ENCODE measurements at places on chromosomes 6 and 20. TPM values are rescaled to one million over a fixed set of nuclear protein-coding genes. Genes with fewer than 3 reads are reported as not detected.

DNA sequence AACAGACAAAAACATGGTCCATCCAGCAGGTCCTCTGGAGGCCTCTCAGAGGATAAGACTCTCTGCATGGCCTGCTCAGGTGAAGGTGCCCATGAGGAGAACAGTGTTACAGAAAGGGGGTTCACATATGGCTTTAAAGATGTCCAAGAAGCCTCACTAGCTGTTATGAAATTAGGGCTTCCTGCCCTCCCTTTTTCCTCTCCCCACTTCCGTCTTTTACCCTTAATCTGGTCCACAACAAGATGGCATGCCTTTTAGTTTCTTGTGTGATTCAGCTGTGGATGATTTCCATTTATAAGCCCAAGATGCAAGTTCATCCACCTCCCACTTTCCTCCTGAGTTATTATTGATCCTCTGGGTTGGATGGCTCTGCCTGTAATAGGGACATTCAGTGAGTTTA, 14.0 kb downstream of the GCNT2 start:
- no peaks in the 10 kb centered on the region for H3K4me1 ChIP-seq
- H3K27ac ChIP-seq = no peak overlapping the region
- H3K36me3 ChIP-seq = no peaks in the 10 kb centered on the region
- no peak for DNase-seq

GRCh38 chr20:46111028-46111835, 6.9 kb upstream of the CD40 start:
- DNase-seq = no peak
- no peak overlapping the region for H3K27ac ChIP-seq
- no peak overlapping the region for H3K4me3 ChIP-seq
- H3K4me1 ChIP-seq = no peaks in the 10 kb centered on the region
- peaks cover 38% of the 10 kb centered on the region for H3K27me3 ChIP-seq
- H3K36me3 ChIP-seq = no peaks in the 10 kb centered on the region

DNA sequence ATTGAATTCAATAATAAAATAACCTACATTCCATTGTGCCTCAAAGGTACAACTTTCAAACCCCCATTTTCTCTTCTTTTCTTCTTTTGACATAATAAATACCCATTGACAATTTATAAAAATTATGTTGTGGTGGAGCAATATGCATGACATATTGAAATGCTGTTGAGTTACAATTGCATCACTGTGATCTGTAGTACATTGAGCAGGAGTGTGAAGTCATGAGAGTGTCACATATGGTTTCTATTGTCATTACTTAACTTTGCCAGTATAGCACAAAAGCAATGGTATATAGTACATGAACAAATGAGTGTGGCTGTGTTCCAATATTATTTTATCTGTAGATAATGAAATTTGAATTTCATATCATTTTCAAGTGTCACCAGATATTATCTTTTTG, 441.3 kb downstream of the GJA1 start:
- no peak overlapping the region for H3K27ac ChIP-seq
- H3K36me3 ChIP-seq = no peaks in the 10 kb centered on the region
- DNase-seq = no peak
- H3K4me1 ChIP-seq = peaks cover 33% of the 10 kb centered on the region

DNA sequence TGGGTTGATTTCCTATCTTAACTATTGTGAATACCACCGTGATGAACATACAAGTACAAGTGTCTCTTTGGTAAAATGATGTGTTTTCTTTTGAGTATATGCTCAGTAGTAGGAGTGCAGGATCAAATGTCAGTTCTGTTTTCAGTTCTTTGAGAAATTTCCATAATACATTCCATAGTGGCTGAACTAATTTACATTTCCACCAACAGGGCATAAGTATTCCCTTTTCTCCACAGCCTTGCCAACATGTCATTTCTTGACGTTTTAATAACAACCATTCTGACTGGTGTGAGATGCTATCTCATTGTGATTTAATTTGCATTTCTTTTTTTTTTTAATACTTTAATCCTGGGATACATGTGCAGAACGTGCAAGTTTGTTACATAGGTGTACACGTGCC, 268.8 kb downstream of the CENPW start:
- H3K4me3 ChIP-seq = no peak overlapping the region
- H3K36me3 ChIP-seq = no peaks in the 10 kb centered on the region
- no peak overlapping the region for H3K27ac ChIP-seq
- DNase-seq = no peak

DNA sequence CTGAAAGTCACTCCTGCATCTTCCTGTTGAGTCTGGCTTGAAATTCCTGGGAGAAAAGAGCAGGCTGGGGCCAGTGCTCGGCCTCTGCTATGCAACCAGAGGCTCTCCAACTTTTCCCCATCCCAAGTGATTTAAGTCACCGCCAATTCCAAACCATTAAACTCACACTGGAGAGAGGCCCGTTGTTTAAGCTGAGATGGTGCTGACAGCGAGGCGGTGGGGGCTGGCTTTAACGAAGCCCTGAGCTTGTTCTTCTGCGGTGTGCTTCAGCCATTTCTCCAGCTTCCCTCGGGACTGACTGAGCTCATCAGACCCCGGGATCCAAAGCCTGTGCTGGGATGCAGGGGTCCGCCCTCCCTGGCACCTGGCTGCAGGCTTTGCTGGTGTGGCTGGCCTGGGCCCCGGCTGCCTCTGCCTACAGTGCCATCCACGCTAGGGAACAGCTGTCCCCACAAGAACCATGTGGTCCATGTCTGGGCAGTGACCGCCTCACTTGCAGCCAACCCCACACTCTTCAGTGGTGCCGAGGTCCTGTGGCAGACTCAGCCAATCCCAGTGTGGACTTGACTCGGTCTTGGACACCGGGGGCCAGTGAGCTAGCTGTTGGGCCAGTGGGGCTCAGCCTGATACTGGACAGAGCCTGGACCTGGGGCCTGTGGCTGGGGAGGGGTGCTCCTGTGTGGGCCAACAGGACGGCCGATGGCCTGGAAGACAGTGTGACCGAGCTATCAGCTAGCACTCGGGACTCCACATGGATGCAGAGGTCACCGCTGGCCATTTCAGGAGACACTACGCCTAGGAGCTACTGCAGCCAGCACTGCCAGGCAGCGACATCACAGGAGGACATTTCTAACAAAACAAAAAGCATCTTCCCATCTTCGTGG, 21.2 kb downstream of the RAMACL start:
- H3K27me3 ChIP-seq = no peaks in the 10 kb centered on the region
- no peaks in the 10 kb centered on the region for H3K36me3 ChIP-seq
- H3K27ac ChIP-seq = no peak overlapping the region
- peaks cover 33% of the 10 kb centered on the region for H3K4me1 ChIP-seq
- no peak for DNase-seq
- no peak overlapping the region for H3K4me3 ChIP-seq

PRKN gene
- 0.63 TPM for total RNA-seq

Data from GM23248 (cell line).